ENCODE measurements at places on chromosomes 5 and 9.

GRCh38 chr5:40367255-40367654, 312.5 kb upstream of the PTGER4 start:
- no peak for DNase-seq

GRCh38 chr9:38309324-38310195, 82.9 kb upstream of the ALDH1B1 start:
- no peak for DNase-seq

- DNase-seq = no peak
These were observed 26.6 kb downstream of the ENHO start for GRCh38 chr9:34496149-34496712.

- DNase-seq = no peak
These were observed 179.4 kb upstream of the NUDT12 start for GRCh38 chr5:103741984-103742383.

GRCh38 chr5:181158869-181159268, 11.5 kb downstream of the OR2V2 start:
- no peak for DNase-seq

DNA sequence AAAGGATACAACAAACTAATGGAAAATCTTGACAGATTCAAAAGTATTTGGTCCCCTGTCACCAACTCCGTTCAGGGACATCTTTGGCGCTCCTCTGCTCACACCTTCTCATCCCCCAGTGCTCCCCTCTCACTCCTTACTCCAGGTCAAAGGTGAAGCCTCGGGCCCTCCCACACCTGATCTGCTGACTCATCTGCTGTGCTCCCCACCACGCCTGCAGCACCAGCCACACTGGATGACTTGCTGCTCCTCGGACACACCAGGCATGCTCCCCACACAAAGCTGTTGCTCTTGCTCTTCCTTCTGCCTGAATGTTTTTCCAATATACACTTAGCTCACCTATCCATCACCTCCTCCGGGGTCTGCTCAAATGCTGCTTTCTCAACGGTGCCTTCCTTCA, 123.4 kb downstream of the ESM1 start:
- DNase-seq = no peak

- DNase-seq = no peak
These were observed 136.9 kb downstream of the SIL1 start for GRCh38 chr5:139061274-139061673.

GRCh38 chr5:141714542-141715310, 32.7 kb upstream of the ARAP3 start:
- no peak for DNase-seq

DNA sequence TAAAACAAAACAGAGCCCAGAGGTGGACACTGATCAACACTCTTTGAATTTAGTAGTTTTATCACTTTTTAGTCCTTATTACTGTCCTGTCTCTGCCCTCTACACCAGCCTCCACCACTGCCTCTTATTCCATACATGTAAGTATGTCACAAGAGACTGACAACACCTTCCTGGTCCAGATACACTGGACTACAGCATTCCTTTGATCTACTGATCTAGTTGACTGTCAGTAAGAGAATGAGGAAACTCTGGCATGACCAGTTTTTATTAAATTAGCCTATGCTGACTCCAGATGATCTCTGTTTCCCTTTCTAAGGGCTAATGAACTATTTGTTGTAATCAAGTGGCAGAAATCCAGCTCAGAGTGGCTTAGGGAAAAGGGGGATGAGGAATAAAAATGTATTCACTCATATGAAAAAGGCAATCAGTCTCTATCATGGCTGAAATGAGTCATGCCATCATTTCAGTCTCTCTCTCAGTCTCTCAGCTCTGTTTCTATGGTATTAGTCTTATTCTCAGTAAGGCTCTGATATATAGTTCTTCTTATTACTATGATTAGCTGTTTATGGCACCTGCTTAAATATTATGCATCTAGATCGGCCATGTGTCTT, 5.5 kb downstream of the ARHGEF37 start:
- no peak for DNase-seq

DNA sequence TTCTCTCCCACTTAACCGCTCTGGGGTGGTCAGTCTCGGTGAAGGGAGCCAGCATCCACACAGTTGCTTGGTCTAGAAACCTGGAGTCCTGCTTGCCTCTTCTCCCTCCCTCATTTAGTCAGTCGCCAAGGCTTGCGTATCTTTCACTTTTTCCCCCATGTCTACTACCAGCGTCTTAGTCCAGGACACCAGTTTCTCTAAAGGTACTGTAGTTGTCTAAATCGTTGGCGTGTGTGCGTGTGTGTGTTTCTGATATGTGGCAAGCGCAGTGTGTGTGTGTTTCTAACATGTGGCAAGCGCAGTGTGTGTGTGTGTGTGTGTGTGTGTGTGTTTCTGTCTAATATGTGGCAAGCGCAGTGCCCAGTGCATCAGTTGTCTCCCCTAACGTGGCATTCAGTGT, 641 bp downstream of the ATP6V1G1 start:
- no peak for DNase-seq

DNA sequence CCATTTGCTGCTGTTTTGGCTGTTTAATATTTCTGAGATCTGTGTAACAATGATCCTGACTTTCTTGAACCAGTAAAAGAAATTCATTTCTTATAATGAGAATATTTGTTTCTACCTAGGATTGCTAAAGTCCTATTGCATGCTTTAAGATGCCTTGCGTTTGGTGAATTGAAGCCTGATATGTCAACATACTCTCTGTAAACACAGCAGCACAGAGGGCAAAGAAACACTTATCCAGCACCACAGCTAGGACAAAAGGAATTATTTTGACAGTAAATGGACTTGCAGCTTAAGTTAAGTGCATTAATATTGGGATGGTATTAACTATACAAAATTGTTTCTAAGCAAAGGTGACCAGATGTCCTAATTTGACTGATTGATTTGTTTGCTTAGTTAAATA, 2031.2 kb upstream of the CDH6 start:
- no peak for DNase-seq

GRCh38 chr5:37730896-37731455, 108.9 kb downstream of the GDNF start:
- DNase-seq = no peak

DNA sequence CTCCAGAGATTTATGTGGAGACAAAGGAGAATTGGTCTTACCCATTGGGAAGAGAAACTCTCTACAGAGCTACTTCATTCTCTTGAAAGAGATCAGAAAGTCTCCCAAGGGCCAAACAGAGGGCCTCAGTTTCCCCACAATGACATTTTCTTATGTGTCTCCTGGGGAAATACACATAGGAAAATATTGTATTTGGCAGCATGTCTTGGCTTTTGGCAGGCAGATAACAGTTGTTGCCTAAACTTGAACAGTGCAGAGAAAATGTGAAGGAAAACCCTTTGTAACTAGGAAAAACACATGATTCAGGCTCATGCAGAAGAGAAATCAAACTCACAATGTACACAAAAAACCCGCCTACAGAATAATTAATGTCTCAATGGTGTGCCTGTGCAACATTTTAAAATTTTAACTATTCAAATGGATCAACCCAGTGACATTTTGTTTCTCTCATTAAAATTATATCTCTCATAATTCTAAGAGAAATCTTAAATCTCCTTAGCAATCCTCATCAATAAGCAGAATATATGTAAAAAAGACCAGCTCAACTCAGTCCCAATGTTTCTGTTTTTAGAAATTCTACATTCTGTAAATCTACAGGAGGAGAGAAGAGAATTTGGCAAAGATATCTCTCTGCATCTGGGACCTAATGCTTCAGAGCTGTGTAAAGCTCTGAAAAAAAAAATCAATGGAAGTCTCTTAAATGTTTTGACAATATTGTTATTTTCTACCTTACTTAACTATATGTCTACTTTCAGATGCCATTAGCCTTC, 205.1 kb downstream of the ADAMTSL1 start:
- DNase-seq = no peak

- no peak for DNase-seq
These were observed 47.0 kb upstream of the PDE8B start for GRCh38 chr5:77163453-77163852.

- DNase-seq = no peak
These were observed 124.7 kb downstream of the PAPPA start for GRCh38 chr9:116278326-116278725.

- DNase-seq = no peak
These were observed 21.0 kb downstream of the IL7R start for GRCh38 chr5:35877655-35878054.

- no peak for DNase-seq
These were observed 75.7 kb downstream of the TEK start for GRCh38 chr9:27184556-27185351.

Data from stimulated activated CD8-positive, alpha-beta memory T cell treated with anti-CD3 and anti-CD28 coated beads, Interleukin-4, amount 100 ng/mL, for 1 hour (primary cell).